A172 (cell line): ENCODE measurements at places on chromosomes 4 and X.
A peak's percentile ranks its signal among the peaks of the same experiment; 100 is the strongest.

GRCh38 chr4:106801386-106801785 is 234.7 kb downstream of the DKK2 start:
- DNase-seq: no peak

- DNase-seq: no peak
Measured at GRCh38 chr4:57318703-57319102, 208.5 kb upstream of the IGFBP7 start.

DNA sequence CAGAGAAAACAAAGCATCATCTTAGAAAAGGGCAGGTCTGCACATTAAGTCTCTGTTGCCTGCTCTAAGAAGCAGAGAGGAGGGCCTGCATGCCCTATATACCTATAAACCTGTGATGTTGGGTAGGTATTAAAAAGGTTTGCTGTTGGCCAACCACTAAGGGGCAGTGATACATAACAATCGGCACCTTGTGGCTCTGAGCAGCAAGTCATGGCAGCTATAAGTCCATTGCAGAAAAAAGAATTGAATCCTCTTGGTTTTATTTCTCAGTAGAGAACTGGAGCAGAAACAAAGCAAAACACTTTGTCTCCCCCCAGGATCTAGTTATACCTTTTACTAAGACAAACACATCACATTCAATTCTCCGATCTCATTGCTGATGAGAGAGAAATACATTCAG is 1364.4 kb downstream of the STIM2 start:
- DNase-seq: peak; percentile 25

DNA sequence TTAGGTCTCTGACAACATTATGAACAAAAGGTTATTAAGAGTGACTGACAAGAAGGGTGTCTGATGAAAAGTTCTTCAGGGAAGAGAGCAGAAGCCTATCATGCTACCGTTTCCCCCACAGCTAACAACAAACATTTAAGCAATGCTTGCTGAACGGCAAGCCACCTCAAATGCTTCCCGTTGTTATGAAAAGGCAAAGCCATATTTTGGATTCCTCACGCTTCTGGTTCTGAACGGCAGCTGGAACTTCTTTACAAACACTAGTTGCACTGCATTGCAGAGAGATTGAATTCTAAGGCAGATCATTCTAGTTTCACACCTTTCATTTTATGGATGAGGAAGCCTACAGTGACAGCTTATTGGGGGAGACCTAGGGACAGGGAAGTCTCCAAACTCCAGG is 48.6 kb upstream of the NAP1L5 start:
- no peak for DNase-seq

GRCh38 chr4:166501941-166502382 is 628.9 kb downstream of the TLL1 start:
- DNase-seq: no peak

DNA sequence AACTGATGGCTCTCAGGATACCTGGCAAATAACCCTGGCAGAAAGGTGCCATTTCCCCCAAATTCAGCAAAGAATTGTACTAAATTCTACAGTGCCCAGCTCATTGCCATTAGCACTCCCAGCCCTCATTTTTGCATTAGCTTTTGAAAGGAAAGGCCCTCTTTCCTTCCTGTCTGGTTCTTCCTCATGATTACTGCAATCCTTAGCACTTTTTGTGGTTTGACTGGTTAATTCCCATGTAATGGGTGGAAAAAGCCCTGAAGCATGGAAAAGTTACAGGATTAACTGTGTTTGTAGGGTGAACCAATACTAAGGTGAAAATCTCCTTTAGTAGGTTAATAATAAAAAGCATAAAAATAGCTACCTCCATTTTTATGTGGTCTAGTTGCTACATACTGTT is 139.5 kb downstream of the NPNT start:
- no peak for DNase-seq

GRCh38 chr4:84916227-84916626 is 50.3 kb downstream of the WDFY3 start:
- DNase-seq: no peak

GRCh38 chr4:119284876-119285780 is 36.8 kb downstream of the FABP2 start:
- DNase-seq: peak; percentile 3

DNA sequence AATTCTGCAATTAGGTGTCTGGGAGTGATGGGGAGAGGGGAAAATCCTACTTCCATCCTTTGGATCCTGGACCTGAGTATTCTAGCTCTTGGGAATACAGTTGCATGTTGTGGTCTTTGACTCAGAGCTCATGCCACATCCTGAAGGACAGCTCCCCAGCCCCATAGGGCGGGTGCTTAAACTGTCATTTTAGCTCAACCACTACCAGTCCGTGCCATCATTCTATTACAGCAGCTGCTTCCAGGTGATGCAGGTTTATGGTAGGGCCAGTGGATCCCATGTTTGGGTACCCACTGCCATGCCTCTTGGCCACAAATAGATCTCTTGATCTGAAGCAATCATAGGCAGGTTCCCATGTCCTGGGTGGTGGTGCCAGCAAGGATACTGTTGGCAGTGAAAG is 34.7 kb downstream of the CCKAR start:
- no peak for DNase-seq

- DNase-seq: no peak
Measured at GRCh38 chrX:15645266-15645665, 19.3 kb downstream of the CLTRN start.

- DNase-seq: no peak
Measured at GRCh38 chrX:24248042-24248441, 65.8 kb downstream of the SUPT20HL2 start.

GRCh38 chrX:16629909-16630308 is 20.0 kb upstream of the S100G start:
- DNase-seq: no peak

DNA sequence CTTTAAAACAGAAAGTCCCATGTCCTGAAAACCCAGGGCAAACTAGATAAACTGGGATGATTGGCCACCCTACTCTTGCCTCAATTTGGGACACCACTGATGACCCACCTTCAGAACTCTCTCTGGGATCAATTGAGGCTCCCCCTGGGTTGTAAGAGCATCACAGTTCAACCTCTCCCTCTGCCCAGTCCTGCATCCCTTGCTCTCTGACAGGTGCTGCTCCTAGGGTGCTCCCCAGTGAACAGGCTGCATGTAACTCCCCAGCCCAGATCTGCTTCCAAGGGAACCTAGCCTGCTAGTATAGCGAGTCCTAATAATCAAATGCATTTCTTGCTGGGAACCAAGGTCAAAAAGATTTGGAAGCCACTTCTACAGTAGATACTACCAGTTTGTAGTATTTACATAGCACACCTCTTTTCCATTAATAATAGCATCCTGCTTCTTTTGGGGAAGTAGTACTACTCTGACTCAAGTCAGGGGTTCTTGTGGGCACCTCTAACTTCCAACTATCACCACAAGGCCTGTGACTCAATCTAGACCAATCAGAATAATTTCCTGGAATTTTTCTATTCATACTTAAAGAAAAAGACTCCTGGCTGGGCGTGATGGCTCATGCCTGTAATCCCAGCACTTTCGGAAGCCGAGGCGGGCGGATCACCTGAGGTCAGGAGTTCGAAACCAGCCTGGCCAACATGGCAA is 42.1 kb upstream of the SPINK2 start:
- peak; percentile 34 for DNase-seq

DNA sequence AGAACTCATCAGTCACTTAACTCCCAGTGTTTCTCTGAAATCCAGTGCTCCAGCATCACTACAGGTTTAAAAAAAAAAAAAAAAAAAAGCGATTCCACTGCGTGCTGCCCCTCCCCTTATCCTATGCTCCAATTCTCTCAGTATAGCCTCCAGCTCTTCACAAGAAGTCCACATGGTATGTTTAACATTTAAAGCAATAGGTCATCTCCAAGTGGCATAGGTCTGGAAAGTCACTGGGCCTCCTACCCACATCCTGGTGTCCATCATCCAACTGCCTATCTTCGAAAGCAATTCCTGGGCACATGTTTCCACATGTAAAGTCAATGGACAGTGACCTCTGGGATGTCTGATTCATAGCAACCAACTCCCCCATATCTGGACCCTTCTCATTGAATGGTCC is 66.5 kb upstream of the MAP3K15 start:
- no peak for DNase-seq

DNA sequence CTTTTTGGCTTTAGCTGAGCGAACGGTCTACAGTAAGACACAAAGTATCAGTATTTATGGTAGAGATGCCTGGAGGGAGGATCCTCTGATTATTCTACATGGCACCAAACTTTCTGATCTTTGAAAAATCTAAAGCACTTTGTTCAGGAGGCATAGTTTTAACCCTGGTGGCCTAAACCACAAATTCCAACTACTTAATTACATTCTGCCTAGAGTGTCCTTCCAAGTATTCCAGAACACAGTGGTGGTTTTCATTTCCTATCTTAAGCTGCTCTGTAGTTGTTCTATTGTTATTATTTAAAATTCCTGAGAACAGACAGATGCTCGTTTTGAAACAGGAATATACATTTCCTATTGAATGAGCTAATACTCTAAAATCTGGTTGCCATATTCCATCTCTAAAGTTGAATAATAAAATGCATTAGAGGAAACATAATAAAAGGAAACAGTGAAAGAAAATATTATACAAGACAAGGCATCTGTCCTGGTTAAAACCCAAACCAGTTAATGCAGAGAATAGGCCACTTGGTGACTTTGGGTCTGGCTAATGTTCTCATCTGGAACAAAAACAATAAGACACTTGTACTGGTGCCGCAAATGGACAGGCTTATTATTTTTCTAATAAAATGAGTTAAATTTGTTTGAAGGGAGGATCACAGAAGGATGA is 657.4 kb downstream of the SPRY1 start:
- DNase-seq: no peak

DNA sequence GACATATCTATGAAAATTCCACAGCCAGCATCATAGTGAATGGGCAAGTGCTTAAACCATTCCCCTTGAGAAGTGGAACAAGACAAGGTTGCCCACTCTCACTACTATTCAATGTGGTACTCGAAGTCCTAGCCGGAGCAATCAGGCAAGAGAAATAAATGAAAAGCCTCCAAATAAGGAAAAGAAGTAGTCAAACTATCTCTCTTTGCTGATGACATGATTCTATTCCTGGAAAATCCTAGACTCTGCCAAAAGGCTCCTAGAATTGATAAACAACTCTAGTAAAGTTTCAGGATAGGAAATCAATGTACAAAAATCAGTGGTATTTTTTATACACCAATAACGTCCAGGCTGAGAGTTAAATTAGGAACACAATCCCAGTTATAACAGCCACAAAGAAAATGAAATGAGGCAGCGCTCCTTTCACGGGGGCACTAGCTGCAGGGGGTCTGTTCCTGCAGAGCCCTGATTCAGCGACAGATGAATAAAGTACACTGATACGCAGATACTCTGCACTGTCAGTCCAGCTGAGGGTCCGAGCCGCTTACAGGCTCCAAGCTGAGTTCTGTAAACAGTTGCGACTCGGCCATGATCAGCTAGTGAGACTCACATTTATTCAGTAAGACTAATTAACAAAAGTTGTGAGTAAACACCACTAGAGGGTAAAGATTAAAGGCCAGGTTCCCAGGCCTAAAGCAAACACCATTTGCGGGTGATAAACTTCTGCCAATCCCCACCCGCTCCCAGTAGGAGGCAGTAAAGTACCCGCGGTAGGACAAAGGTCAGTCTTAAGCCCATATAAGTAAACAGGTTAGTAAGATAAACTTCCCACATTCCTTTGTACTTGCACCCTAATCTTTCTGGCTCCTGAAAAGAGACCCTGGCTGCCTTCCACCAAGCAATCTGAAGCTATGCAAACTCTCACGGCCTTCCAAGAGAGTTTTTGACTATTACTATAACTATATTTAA is 290.6 kb upstream of the GRID2 start:
- no peak for DNase-seq

- DNase-seq: peak; percentile 1
Measured at GRCh38 chrX:52271206-52271605, 86.5 kb downstream of the MAGED4 start.

DNA sequence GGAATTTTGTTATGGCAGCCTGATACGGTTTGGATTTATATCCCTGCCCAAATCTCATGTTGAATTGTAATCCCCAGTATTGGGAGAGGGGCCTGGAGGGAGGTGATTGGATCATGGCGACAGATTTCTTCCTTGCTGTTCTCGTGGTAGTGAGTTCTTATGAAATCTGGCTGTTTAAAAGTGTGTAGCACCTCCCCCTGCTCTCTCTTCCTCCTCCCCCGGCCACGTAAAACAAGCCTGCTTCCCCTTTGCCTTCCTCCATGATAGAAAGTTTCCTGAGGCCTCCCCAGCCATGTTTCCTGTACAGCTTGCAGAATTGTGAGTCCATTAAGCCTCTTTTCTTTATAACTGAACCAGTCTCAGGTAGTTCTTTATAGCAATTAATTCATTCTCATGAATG is 37.9 kb downstream of the SUPT20HL2 start:
- DNase-seq: no peak

- no peak for DNase-seq
Measured at GRCh38 chrX:21741869-21742701, 15.8 kb downstream of the SMPX start.

DNA sequence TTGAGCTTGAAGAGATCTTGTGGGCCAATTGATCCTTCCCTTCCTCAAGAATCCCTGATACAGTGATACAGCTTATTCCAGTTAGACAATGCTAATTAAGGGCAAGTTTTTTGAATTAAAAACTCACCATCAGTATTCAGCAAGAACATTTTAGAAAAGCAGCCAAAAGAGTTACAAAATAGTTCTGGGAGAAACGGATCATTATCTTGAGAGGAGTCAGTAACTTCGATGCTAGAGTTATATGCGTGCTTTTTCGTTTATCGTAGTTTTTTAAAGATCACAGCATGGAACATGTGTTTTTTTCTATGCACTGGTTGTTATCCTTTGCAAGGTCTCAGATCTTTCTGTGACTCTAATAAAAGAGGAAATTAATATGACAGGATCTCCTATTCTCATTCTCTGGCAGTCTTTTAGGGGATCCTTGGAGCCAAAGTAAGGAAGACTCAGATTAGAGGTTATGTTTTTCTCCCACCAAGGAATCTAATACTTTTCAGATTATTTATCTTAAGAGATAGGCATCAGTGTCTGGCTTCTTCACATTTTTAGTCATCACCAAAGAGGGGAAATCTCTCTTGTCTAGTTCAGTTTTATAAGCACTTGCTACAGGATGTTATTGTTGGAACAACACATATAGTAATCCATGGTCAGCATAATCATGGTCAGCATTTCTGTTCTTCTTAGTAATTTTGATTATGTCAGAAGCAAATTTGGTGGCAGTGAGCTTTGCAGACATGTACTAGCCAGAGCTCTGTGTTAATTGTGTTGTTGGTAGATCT is 109.7 kb downstream of the PDLIM5 start:
- peak; percentile 65 for DNase-seq

DNA sequence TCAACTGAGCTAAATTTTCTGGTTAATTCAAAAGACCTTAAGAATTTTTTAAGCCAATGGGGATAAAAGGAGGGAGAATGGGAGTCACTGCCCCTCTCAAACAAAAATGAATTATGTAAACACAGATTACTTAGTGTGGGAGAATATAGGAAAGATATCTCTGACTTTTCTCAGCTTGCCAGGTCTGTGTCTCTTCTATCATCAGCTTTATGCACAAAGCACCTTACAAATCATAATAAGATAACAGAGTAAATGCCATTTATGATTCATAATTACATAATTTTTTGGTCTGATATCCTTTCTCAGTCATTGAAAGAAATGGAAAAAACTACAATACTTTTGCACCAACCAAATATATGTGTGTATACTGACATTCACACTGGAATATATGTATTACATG is 604.6 kb upstream of the FAM241A start:
- no peak for DNase-seq

GRCh38 chr4:78774417-78774816 is 1.7 kb upstream of the BMP2K start:
- DNase-seq: peak; percentile 5
